ENCODE measurements at places on chromosomes 7 and 10.
A peak's percentile ranks its signal among the peaks of the same experiment; 100 is the strongest.

GRCh38 chr10:124057601-124058000 is 35.8 kb downstream of the CHST15 start:
- no peak for DNase-seq

DNA sequence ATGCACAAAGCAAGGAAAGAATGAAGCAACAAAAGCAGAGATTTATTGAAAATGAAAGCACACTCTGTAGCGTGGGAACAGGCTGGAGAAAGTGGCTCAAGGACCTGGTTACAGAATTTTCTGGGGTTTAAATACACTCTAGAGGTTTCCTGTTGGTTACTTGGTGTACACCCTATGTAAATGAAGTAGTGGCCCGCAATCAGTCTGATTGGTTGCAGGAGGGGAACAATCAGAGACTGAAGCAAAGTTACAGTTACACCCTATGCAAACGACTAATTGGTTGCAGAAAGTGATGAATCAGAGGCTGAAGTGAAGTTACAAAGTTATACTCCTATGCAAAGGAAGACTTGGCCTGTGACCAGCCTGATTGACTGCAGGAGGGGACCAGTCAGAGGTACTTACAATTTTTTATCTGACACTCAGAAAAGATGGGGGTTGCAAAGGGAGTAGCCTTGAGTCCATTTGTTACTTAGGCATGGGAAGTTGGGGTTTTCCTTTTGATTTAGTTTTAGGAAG is 3.6 kb upstream of the MTPN start:
- DNase-seq = peak; percentile 63

DNA sequence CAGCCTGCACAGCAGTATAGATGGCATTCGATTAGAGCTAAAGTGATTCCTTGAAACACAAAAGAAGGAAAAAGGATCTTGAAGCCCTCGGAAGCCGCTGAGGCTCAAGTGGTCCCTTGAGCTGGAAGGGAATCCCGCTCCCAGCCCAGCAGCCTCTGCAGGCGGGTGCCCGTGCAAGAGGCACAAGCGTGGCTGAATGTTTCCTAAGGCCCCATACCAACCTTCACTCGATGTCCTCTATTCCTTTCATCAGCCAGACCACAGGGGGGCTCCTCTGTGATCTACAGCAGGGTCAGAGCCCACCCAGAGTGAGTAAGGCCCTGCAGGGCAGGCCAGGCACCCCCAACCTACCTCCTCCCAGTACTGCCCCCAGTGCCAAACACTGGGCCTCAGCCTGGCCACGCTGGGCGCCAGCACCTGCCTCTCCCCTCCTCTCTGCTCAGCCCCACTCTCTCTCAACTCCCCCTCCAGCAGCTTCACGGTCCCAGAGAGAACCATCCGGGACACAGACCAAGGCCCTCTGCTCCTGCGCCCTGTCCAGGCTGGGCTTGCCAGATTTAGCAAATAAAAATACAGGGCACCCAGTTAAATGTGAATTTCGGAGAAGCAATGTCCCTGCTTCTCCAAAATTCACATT is 30.5 kb downstream of the EBF3 start:
- DNase-seq = no peak

DNA sequence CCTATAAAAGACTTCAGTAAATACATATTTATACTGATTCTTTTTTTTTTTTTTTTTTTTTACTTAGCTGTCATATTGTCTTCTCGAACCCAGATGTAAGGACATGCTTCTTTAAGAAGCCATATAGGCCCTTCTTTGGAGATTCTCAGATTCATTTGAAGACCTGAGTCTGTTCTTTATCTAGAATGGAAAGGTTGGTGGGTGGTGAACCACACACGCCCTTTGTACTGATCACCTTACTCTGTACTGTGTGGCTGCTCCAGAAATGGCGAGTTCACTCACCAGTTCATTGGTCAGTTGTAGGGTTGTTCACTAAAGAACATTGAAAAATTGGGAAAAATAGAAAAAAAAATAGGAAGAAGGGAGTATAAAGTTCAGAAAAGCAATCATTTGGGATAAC is 32.5 kb downstream of the LANCL2 start:
- DNase-seq = no peak

DNA sequence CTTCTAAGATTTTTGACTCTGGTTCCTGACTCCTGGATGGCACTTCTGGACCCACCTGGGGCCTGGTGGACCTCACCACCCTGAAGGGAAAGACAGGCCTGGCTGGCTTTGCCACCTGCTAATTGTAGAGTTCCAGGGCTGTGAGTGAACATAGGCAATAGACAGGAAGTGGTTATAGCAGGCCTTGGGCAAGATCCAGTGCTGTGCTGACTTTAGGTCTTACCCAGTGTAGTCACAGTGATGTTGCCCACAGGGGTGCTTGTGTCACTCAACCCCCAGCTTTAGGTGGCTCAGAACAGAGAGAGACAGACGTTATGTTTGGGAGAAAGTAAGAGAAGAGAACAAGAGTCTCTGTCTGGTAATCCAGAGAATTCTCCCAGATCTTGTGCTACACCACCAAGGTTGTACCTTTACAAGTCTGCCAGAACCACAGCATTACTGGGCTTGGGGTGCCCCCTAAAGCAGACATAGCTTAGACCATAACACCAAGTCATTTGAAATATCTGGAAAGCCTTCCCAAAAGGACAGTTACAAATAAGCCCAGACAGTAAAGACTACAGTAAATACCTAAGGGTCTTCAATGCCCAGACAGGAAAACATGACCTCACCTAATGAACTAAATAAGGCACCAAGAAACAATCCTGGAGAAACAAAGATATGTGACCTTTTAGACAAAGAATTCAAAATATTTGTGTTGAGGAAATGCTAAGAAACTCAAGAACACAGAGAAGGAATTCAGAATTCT is 303.4 kb downstream of the PCLO start:
- no peak for DNase-seq

DNA sequence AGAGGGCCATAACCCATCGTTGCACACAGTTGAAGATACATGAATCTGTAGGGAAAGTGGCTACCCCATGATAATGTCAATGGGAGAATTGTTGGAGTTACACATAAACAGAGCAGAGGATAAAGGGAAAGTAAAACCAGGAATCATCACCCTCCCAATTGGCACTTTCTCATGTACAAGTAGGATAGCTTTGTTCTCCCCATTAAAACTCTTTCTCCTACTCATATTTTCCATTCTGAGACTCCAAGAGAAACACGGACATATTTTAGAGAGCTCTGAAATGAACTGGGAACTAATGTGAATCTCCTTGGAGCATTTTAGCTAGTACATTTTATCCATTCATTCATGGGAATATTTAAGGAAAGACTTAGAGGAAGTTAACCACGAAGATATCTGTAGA is 17.2 kb upstream of the LRRC17 start:
- DNase-seq = no peak

DNA sequence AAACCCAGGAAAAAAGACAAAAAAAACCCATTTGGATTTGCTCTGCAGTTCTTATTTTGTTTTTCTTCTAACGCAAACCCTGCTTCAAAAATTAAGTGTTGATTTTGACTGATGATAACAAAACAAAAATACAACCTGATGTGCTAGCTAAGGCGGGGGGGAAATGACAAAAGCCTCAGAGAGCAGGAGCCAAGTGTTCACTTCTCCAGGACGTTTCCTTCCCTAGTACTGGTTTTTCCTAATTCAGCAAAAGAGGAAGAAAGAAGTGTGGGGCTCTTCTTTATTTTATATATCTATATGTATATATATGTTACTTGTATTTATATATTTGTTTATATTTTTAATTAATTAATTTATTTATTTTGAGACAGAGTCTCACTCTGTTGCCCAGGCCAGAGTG is 28.0 kb downstream of the SNX10 start:
- DNase-seq = no peak

DNA sequence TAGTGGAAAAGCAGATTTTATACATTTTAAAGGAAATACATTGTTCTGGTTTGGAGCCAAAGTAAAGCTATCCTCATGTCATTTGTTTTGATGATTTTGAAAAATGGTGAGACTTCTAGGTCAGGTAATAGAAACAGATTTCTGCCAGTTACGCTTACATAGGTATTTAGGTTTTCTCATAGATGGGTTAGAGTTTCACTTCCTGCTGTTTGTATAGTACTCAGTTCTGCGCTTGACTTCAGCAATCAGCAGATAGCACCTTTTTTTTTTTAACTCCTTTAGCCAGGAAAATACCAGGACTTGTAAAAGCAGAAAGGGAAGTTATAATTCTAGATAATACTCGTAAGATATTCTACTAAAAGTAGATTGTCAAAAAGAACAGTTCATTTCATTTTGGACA is 209.8 kb upstream of the POM121L12 start:
- no peak for DNase-seq

- no peak for DNase-seq
These were observed 34.1 kb downstream of the LRRC20 start for GRCh38 chr10:70348228-70348850.

DNA sequence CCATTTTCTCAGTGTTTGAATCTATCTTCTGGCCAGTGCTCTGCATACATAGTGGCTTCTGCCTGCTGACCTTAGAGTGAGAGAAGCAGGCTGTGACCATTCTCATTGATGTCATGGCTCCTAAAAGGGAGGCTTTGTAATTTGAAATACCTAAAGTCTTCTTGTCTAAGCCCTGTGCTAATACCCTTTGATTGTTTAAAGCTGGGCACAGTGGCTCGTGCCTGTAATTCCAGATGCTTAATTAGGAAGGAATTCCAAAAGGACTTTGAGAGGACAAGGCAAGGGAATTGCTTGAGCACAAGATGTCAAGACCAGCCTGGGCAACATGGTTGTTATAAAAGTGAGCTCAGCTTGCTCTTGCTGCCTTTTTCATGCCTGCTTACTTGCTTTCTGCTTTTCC is 81.7 kb downstream of the APBB1IP start:
- no peak for DNase-seq

DNA sequence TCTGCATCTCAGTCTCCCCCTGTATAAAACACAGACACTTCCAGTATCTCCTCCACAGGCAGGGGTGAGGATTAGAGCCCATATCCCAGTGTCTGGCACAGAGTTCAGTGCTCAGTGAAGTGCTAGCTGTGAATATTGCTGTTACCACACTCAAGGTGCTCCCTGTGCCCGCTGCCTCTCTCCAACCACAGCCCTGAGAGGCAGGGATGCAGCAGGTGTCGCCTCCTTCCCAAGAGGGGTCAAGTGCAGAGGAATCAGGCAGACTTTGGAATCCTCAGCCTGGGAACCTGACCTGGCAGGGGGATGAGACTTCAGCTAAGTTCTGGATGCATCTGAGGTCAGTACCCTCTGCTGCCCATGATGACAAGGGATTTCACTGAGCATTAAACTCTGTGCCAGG is 163.1 kb downstream of the GFRA1 start:
- no peak for DNase-seq

Measured in effector memory CD8-positive, alpha-beta T cell (primary cell).